ENCODE measurements at places on chromosomes 11 and 22.

DNA sequence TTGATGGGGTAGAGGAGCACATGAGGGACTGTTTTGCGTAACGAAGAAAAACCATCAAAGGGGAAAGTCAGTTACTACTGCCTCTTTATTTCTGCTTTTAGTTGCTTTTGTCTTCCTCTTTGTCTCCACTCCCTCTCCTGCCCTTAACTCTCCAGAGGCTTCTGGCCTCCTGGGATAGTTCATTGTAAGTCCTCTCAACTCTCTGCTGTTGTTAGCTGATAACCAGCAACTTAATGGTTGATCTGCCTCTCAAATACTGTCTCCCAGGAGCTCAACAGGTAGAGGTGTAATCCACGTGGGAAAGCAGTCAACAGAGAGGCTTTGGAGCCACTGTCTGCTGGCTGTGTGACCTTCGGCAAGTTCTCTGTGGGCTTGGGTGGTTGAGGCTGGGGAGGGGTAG is 47.3 kb downstream of the CCDC81 start:
- H3K27me3 ChIP-seq: no peaks in the 10 kb centered on the region
- H3K36me3 ChIP-seq: peaks cover 10% of the 10 kb centered on the region
- H3K27ac ChIP-seq: no peak overlapping the region
- H3K4me3 ChIP-seq: no peak overlapping the region

DNA sequence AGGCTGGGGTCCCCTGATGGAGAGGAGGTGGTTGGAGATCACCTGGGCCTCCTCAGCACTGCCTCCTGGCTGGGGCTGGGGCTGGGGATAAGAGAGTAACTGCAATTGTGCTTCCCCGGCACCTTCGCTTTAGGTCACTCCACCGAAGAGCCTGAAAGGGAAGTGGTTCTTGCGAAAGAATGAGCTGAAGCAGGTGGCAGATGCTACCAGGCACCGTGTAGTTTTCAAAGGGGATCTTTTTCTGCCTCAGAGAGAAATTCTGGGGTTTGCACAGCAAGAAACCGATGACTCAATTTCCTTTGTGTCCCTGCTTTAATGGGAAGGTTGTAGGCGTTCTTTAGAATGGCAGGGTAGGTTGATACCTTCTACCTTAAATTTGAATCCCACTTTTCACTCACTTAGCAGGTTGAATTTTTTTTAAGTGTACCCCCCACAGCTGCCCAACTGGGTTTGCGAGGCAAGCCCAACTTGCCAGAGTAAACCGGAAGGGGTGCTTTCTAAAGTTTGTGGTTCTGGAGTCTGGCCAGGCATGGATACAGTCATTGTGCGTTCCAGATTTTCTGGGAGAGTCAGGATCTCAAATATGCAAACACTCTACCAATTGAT is 5.3 kb downstream of the CD44 start:
- no peak overlapping the region for H3K4me3 ChIP-seq
- peak overlapping the region; percentile 70 for H3K27ac ChIP-seq
- H3K27me3 ChIP-seq: no peaks in the 10 kb centered on the region
- no peak for DNase-seq
- no peaks in the 10 kb centered on the region for H3K36me3 ChIP-seq

DNA sequence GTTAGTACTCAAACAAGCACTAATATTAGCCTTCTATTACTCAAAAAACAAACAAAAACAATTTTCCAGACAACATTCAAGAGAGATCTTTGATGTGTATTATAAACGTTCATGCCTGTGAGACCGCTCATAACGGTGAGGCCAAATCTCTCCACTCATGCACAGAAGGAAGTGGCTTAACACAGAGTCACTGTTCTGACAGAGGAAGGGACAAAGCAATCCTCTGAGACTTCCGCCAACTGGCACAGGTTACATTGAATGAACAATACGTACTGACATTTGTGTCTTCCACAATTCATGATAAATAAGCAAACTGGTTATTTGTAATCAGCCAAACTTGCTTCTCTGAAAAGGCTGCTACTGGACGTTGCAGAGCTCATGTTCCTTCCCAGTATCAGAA is 30.5 kb downstream of the CHKA start:
- H3K27me3 ChIP-seq: no peaks in the 10 kb centered on the region
- DNase-seq: no peak
- H3K36me3 ChIP-seq: no peaks in the 10 kb centered on the region
- no peak overlapping the region for H3K4me3 ChIP-seq
- H3K27ac ChIP-seq: no peak overlapping the region

DNA sequence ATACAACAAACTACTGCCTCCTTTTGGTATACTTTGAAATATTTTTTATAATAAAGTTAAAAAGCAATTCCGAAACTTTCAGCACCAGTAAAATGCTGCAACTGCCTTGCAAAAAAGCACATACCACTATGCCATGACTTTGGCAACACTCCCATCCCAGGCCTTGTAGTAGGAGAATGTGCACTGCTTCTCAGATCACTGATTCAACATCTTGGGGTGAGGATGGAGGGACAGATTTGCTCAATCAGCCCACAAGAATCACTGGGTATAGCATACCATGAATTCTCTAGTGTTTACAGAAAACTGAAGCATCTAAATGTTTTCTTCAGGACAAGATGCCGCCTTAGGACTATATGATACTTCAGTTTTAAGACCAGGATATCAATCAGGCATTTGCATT is 14.9 kb downstream of the EIF4ENIF1 start:
- no peak overlapping the region for H3K4me3 ChIP-seq
- H3K27me3 ChIP-seq: no peaks in the 10 kb centered on the region
- H3K27ac ChIP-seq: peak overlapping the region; percentile 51

GRCh38 chr22:27613099-27614005 is 188.2 kb downstream of the MN1 start:
- no peak overlapping the region for H3K4me3 ChIP-seq
- H3K27me3 ChIP-seq: no peaks in the 10 kb centered on the region
- no peaks in the 10 kb centered on the region for H3K36me3 ChIP-seq
- peaks cover 21% of the 10 kb centered on the region for H3K4me1 ChIP-seq

GRCh38 chr11:116505298-116506262 is 267.2 kb downstream of the BUD13 start:
- DNase-seq: no peak
- no peak overlapping the region for H3K4me3 ChIP-seq
- peaks cover 70% of the 10 kb centered on the region for H3K27me3 ChIP-seq
- H3K4me1 ChIP-seq: no peaks in the 10 kb centered on the region

GRCh38 chr11:35802221-35802620 is 139.6 kb downstream of the TRIM44 start:
- peaks cover 23% of the 10 kb centered on the region for H3K4me1 ChIP-seq
- DNase-seq: no peak
- no peak overlapping the region for H3K27ac ChIP-seq
- peaks cover 4% of the 10 kb centered on the region for H3K36me3 ChIP-seq

- peaks cover 33% of the 10 kb centered on the region for H3K27me3 ChIP-seq
- H3K36me3 ChIP-seq: peaks cover 3% of the 10 kb centered on the region
- H3K4me3 ChIP-seq: no peak overlapping the region
- no peak overlapping the region for H3K27ac ChIP-seq
- DNase-seq: no peak
- H3K4me1 ChIP-seq: peaks cover 4% of the 10 kb centered on the region
Measured at GRCh38 chr11:11668781-11669180, 47.0 kb upstream of the GALNT18 start.

GRCh38 chr11:132142121-132142520 is 771.7 kb downstream of the NTM start:
- H3K27ac ChIP-seq: no peak overlapping the region
- no peaks in the 10 kb centered on the region for H3K36me3 ChIP-seq
- no peak overlapping the region for H3K4me3 ChIP-seq
- no peak for DNase-seq

DNA sequence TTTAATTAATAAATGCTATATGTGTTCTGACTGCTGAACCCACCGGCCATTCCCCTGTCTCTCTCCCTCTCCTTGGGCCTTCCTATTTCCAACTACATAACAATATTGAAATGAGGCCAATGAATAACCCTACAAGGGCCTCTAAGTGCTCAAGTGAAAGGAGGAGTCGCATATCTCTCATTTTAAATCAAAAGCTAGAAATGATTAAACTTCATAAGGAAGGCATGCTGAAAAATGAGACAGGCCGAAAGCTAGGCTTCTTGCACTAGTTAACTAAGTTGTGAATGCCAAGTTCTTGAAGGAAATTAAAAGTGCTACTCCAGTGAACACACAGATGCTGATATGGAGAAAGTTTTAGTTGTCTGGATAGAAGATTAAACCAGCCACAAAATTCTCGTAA is 109.2 kb downstream of the TSPAN18 start:
- peaks cover 5% of the 10 kb centered on the region for H3K36me3 ChIP-seq
- DNase-seq: no peak
- H3K4me3 ChIP-seq: no peak overlapping the region
- H3K4me1 ChIP-seq: peaks cover 15% of the 10 kb centered on the region

DNA sequence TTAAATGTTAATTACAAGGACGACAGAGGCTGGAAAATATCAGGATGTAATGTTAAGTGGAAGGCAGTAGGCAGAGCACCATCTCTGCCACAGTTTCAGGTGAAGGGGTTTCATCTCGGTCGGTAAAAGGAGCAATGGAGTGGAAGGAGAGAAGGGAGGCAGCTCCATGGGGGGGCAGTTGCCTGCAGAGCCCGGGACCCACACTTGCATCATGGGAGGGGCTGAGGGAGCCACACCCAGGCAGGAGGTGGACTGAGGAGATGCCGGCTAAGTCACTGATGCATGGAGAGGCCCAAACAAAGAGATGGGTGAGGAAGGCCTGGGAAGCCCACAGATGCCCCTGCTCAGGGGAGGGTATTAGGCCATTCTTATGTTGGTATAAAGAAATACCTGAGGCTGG is 1470.9 kb downstream of the BRD1 start:
- no peak overlapping the region for H3K27ac ChIP-seq
- H3K36me3 ChIP-seq: no peaks in the 10 kb centered on the region
